ENCODE measurements at places on chromosomes 7 and 10.

DNA sequence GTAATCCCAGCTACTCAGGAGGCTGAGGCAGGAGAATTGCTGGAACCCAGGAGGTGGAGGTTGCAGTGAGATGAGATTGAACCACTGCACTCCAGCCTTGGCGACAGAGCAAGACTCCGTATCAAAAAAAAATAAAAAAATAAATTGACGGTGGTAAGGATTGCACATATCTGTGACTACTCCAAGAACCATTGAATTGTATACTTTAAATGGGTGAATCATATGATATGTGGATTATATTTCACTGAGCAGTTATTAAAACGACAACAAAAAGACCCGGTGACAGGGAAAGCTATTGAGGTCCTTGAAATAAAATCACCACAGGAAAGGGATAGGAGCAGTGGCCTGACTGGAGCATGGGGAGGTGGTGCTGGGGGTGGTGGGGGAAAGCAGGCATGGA lies 31.2 kb upstream of the COMTD1 start:
- DNase-seq = no peak

DNA sequence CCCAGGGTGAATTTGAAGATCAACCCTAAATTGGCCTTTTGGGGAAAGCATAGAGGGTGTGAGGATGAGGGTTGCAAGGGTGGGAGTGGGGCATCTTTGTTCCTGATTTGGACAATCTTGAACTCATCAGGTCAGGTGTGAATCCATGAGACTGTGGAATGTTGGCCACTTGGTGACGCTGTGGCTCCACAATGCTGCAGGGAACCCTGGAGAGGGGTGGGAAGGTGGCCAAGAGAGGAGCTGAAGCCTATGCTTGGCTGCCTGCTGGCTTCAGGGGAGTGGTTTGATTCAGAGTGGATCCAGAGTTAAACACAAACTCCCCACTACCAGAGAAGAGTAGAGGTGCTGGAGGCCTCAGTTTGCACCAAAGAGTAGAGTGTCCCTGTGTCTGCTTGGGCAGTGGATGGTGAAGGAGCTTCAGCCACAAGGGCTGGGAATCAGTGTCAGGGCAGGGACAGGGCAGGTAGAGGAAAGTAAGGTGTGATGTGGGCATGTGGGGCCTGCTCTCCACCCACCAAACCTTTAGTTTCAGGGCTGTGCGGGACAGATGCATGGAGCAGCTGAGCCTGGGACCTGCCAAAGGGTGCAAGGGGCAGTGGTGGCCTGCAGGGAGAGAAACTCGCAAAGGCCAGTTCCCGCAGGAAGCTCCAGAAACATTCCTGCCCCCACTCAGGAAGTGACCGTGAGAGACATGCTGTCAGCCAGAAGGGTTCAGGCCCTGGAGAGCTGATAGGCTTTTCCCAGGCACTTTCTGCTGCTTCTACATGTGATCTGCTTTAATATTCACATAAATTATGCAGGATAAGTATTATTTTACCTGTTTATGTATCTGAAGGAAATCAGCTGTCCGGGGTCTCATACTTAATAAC lies 81.0 kb upstream of the PRSS58 start:
- no peak for DNase-seq

GRCh38 chr7:27157702-27158431 lies 1.4 kb upstream of the HOXA7 start:
- DNase-seq = no peak

- no peak for DNase-seq
These were observed 35.4 kb downstream of the MASTL start for GRCh38 chr10:27190508-27190907.

DNA sequence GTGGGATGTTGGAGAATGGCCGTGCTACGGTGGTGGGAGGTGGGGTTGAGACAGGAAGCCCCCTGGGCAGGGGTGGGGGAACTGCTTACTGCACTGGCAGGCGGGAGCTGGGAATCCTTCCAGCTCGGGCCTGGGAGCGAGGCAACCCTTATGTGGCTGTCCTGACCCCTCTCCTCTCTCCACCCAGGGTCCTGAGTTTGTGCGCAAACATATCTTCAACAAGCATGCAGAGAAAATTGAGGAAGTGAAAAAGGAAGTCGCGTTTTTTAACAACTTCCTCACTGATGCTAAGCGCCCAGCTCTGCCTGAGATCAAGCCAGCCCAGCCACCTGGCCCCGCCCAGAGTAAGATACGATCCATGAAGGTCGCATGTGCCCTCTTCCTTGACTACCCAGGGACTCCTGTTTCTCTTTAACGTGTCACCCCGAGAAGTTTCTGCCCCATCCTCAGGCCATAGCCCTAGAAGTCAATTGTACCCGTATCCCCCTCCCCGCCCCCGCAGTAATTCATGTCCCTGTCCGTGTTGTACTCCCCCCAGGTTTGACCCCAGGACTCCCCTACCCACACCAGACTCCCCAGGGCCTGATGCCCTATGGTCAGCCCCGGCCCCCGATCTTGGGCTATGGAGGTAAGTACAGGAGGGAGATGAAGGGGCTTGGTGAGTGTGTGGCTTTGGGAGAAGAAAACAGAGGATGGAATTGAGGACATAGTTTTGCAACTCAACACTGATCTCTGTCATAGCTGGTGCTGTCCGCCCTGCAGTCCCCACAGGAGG lies 1.8 kb downstream of the UFSP1 start:
- DNase-seq = no peak

GRCh38 chr10:64288404-64288803 lies 767.2 kb downstream of the REEP3 start:
- DNase-seq = no peak

DNA sequence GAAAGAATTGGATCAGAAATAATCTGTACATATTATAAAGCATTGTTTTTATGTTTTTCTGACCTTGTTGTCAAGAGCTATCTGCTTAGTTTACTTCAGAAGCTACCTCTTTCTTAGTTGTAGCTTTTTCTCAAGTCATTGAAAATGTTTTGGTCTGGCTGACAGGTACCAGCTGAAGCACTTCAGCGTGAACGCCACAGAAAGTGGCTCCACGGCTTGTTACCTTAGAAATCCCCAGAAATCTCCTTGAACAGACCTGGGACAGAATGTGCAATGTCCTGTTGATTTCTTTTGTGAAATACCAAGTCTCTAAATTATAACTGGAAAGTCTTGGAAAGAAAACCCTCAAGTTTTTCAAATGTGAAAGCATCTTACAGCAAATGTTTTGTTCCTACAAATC lies 96.8 kb downstream of the ZMYND11 start:
- no peak for DNase-seq

GRCh38 chr10:72174297-72174662 lies 41.5 kb upstream of the ANAPC16 start:
- DNase-seq = no peak

GRCh38 chr7:16204953-16205352 lies 216.4 kb downstream of the CRPPA start:
- no peak for DNase-seq
